ENCODE measurements at places on chromosomes 13 and 19. TPM values are rescaled to one million over a fixed set of nuclear protein-coding genes. Genes with fewer than 3 reads are reported as not detected.

- no peak for DNase-seq
Observed at GRCh38 chr19:7063339-7063738, 4.9 kb upstream of the MBD3L3 start.

DNA sequence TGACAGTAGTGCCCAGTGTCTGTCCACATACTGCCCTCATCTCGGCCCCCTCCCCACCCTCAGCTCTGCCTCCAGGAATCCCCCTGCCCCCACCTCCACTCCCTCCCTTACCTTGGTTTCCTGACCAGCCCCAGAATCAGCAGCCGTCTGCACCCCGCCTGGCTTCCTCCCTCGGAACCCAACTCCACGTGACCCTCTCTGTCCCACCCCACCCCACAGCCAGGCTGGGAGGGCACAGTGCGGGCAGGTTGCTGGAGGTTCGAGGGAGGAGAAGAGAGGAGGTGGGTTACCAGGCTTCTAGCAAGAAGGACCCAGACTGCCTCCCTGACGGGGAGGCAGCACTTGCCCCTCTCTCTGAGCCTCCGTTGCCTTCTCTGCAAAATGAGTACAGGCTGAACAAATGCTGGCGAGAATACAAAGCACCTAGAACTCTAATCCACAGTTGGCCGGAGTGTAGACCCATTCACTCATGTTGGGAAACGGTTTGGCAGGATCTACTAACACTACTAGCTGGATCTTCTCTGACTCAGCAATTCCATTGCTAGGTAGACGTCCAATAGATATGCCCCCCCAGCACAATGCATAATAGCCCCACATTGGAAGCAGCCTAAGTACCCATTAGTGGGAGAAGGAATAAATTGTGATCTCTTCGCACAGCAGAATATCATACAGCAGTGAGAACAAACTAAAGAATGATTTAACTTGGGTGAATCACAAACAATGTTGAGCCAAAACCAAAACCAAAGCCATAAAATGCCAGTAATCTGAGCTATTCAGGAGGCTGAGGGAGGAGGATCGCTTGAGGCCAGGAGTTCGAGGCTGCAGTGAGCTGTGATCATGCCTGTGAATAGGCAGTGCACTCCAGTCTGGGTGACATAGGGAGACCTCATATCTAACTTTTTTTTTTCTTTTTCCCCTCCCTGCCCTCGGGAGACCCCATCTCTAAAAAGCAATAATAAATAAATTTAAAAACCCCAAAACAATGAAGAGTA lies at the start of gene RASAL3:
TSS of gene RASAL3 (minus strand) at position 151 of the 992 bp plus-strand sequence. CDS start 186 bp downstream, outside the sequence.
- no peak for DNase-seq

- no peak for DNase-seq
Observed at GRCh38 chr13:30457306-30457891, 8.3 kb downstream of the HMGB1 start.

DNA sequence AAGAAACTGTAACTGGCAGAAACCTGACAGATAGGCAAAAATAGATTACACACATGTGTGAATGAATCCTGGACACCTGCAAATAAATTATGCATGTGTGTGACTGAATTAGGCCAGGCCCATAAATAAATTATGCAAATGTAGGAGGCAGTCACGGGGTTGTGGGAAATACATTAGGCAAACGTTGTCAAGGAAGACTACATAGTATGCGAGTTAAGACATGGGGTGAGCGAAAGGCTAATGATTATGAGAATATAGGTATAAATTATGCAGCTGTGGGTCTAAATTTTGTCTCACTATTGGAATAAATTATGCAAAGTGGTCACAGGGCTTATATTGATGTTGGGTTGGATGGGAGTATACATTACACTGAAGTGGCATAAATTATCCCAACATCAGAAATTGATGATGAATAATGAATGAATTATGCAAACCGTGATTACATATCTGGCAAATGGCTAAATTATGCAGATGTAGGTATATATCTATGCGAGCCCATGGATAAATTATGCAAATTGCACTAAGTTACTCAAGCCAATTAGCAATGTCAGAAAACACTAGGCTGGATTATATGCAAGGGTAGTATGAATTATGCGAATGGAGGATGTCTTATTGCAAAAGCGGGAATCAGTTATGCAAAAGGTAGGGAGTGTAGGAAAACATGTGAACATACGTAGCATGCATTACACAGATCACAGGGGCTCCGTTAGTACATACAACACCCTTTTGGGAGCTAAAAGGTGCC lies 6.8 kb downstream of the SLC8A2 start:
- DNase-seq, result no peak

PTGER1 gene
- 0.20 TPM for total RNA-seq

DNA sequence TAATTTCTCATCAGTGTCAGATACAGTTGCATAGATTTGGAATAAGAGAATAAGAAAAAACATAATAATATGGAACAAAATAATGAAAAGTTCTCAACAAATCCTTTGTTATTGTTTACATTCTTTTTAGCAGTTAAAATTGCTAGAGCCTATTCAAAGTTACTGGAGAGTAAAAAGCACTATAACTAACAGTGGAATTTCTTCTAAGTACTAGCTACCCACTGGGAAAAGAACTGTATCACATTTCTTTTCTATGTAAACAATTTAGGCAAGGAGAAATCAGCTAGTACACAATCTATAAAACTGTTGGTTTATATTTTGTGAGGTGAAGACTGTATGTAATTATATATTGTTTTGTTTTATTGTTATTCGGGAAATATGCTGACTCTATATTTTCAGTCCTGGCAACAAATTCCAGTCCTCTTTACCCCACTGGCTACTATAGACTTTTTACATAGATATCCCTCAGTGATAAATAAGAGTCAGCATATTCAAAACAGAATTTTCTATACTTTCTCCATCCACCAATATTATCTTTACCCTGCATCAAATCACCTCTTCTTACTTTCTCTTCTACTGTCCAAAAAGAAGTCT lies 222.0 kb downstream of the PCDH9 start:
- DNase-seq, result no peak

RFXAP gene
- 0.60 TPM for total RNA-seq

- DNase-seq, result peak; percentile 59
Observed at GRCh38 chr13:98557937-98558792, 18.7 kb downstream of the STK24 start.

DNA sequence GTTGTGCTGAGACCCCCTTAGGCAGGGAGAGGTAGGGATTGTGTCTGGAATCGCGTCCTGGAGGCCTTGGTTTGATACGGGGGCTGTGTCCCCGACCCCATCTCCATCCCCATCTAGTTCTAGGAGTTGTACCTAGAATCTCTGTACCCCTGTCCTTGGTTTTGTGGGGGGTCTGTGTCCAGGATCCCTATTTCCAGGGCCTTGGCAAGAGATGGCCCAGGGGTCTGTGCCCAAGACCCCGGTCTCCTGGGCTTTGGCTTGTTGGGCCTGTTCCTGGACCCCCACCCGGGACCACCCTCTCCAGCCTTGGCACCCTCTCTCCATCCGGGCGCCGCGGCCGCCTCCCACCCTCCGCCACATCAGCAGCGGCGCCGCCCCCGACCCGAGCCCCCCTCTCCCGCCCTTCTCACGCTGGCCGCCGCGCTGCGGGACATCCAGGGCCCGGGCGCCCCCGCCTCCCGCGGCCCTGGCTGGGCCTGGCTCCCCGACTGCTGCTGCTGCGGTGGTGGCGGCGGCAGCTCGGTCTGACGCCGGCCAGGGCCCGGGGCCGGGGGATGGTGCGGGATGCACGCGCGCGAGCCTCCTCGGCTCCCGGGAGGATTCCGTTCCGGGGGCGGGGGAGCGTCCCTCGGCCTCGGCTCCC lies at the start of gene NUMBL:
TSS of gene NUMBL (minus strand) at position 602 of the 643 bp plus-strand sequence. CDS start at position 434, 168 bp downstream.
- no peak for DNase-seq

RFPL4AL1 gene
- 0.22 TPM for total RNA-seq

DNA sequence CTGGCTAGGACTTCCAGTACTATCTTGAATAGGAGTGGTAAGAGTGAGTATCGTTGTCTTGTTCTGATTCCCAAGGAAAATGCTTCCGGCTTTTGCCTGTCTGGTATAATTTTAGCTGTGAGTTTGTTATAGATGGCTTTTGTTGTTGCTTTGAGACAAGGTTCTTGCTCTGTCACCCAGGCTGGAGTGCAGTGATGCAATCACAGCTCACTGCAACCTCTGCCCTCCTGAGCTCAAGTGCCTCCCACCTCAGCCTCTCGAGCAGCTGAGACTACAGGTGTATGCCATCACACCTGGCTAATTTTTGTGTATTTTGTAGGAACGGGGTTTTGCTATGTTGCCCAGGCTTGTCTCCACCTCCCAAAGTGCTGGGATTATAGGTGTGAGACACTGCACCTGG lies 6.1 kb upstream of the ZNF543 start:
- DNase-seq, result no peak

DNA sequence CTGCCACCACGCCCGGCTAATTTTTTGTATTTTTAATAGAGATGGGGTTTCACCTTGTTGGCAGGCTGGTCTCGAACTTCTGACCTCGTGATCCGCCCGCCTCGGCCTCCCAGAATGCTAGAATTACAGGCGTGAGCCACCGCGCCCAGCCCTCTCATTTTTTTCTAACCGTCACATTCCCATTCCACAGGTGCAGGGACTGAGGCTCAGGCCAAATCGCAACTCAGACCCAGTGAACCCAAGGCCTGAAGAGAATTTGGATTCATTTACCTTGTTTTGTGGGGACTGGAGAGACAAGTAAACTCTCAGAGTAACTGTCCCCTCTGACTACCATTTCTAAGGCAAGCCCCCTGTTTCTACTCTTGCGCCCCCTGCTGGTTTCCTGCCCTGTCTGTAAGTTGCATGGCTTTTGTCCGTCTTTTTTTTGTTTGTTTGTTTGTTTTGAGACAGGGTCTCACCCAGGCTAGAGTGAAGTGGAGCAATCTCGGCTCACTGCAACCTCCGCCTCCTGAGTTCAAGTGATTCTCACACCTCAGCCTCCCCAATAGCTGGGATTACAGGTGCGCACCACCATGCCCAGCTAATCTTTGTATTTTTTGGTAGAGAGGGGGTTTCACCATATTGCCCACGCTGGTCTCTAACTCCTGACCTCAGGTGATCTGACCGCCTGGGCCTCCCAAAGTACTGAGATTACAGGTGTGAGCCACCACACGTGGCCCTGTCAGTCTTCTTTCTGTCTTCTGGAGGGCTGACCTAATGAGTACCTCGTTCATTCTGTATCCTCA lies 2.3 kb upstream of the STRN4 start:
- DNase-seq, result peak; percentile 81

DKKL1 gene
- total RNA-seq, result 0.22 TPM

DNA sequence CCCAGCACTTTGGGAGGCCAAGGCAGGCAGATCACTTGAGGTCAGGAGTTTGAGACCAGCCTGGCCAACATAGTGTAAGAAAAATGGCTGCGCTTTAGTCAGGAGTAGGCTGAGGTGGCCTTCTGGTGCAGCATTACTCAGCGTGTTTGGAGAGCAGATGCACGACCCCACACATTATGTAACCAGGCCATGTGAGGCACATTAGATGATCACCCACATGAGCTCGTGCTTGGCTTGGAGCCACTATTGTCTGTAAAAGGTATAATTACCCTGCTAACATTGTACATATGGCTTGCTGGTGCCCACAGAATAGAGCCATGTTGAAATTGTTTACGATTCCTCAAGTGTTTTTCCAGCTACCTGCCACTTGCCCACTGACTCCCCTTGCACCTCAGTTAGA lies 24.0 kb upstream of the SCEL start:
- DNase-seq, result peak; percentile 67

GRCh38 chr19:4730740-4731171 lies 7.1 kb upstream of the DPP9 start:
- peak; percentile 49 for DNase-seq

DNA sequence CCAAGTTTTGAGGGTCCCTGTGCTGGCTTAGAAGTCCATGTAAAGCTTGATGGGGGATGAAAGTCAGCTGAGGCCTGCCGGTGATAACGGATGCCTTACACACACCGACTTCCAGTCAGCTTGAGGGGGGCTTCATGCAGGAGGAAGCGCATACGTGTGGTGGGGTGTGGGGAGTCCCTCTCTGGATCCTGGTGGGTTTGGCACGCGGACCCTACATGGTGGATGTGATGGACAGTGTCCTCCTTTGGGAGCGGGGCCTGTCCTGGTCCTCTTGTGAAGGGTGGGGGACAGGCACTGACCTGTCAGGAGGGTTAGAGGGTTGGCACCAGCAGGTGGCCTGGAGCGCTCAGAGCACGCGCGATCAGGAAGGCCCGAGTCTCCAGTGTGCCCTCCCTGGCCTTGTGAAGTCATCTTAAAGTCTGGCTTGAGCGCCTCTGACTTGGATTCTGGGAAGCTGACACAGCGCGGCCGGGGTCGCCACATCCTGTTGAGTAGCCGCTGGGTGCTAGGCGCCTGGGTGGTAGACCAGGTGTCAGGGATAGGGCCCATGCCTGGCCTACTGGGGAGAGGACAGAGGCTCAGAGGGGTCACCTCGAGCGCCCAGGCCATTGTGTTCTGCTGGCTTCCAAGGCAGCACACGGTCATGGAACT lies 2.9 kb downstream of the DAZAP1 start:
- no peak for DNase-seq

TMEM221 gene
- not detected for total RNA-seq

- peak; percentile 85 for DNase-seq
Observed at GRCh38 chr19:2969104-2969504, 8.3 kb upstream of the TLE6 start.

DNA sequence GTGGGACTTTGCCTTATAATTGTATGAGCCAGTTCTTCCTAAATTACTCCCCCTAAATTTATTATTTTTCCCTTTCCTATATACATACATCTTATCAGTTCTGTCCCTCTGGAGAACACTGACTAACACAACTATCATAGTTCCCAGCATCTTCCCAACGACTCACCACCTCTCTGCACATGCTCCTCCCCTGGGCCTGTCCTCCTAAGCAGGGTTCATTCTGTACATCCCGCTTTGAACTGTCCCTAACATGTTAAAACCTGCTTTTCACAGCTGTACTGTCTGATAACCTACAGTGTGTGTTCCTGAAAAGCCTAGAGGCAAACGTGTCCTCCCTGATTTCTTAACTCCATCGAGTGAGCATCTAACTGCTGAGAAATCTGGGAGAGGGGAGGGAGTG lies 141.7 kb downstream of the EFNB2 start:
- DNase-seq, result no peak

DNA sequence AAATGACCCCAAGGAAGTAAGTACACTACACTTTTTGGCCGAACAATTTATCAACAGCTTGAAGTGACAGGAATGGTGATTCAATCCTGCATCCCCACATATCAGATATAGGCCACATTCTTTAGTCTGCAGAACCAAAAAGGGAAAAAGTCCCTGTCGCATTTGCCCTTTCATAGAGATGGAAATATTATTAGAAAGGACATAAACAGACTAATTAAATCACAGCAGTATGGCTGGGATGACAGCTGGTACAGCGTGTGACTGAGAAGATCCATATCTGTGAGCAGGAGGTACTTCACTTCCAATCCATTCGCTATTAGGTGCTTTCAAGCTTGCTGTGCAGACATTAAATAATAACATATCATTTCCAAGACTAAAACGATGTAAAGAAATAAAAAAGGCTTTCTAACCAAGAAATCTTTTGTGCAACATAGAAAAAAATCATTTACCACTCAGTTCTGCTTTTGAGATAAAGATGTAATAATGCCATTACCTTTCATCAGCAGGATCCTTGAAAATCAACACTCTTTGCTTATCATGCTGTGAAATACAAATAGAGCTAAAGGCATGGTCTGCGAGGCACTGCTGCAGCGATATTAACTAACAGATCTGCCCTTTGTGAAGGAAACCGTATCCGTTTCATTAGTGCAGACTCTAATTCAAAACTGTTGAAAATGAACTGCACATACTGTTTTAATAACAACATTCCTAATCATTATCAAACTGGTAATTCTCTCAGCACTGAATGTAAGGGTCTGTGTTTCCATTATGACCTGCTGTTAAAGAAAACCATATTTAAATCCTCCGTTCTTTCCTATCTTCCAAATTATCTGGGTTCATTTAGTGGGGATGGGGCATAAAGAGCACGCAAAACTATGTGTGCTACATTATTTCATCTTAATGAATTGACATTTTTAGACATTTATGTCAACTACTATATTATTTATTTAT lies 245.6 kb downstream of the DACH1 start:
- DNase-seq, result no peak

RINL gene
- total RNA-seq, result 11.7 TPM
